ENCODE measurements at places on chromosomes 2 and 18. TPM values are rescaled to one million over a fixed set of nuclear protein-coding genes. Genes with fewer than 3 reads are reported as not detected.

- DNase-seq = no peak
These were observed 17.3 kb upstream of the MALT1 start for GRCh38 chr18:58653814-58654509.

GRCh38 chr2:161873707-161874106 is 200.3 kb downstream of the DPP4 start:
- DNase-seq = no peak

Gene ADI1
- total RNA-seq = 39.3 TPM

Gene HOXD8
- not detected for total RNA-seq

- no peak for DNase-seq
These were observed 819.9 kb downstream of the BCL11A start for GRCh38 chr2:59733567-59733930.

Gene IL36G
- not detected for total RNA-seq

Gene SLC5A7
- not detected for total RNA-seq

DNA sequence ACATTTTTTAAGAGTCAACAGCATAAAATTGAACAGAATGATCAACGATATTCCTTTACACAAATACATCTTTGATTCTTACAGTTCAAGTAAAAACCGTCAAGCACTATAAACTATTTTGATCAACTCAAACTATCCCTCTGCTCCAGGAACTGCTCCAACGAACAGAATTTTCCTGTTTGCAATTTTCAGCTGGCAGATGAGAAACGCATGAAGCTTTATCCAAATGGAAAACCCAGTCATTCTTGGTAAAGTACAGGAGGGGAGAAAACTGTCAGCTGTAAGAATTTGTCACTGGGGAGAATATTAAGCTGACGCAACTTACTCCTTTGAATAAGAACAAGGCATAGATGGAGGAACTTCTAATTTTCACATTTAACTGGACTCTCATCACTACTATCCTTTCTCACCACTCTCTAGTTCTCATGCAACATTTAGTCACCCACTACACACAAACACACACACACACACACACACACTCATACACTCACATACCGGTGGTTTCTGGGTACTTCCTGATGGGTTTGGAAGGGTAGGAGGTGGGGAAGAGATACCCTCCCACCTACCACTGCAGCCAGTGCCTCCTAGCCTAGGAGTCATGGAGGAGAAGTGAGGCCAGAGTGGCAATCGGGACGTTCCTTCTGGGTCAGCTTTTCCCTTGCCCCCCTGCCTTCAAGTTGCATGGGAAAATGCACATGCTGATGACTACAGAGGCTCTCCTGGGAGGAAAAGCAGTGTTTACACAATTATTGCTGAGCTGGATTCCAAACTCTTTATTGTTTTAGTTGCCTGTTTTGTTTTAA is 54.0 kb upstream of the SPATS2L start:
- DNase-seq = no peak

Gene CCDC141
- total RNA-seq = 34.4 TPM

Gene ANKRD30B
- total RNA-seq = not detected

Gene HSPE1
- total RNA-seq = 52.2 TPM

DNA sequence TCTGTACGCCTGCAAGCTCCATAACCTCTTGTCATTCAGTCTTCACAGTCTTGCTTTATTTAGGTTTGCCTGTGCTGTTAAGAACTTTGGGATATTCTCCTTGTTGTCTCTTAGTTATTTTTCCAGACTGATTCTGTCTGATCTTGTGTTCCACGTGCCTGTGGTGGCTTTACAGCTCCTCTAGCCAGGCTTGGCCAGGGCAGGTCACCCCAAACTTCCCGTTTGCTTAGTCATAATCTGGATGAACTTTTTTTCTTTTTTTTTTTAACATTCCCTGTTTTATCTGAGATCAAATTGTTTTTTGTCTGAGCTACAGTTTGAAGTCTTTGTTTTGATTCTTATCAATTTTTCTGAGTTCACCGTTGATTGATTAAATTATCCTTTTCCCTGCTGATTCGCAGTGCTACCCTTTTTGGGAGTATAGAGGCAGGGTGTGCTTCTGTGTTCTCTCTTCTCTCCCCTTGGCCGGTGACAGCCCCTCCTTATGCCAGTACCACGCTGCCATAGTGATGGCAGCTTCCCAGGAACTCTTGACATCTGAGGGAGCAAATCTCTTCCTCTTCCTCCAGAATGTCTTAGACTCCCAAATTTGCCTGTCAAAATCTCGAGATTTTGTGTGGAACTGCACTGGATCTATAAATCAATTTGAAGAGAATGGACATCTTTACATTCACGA is 2.5 kb downstream of the SP100 start:
- DNase-seq = no peak

Gene REG3G
- total RNA-seq = not detected

Gene IL1F10
- total RNA-seq = not detected

GRCh38 chr2:203185864-203186263 is 53.0 kb upstream of the CYP20A1 start:
- DNase-seq = no peak

DNA sequence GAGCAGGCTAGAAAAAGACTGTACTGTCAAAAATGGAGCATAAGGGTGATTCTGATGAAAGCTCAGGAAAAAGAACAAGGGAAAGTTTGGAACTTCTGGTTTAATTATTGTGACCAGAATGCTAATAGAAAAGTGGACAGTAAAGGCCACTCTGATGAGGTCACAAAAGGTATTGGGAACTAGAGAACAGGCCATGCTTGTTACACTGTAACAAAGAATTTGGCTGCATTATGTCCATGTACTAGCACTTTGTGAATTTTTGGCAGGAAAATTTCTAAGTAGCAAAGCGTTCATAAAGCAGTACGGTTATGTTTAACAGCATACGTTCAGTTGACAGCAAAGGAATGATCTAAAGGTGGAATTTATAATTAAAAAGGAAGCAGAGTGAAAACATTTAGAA is 418.6 kb downstream of the TRIB2 start:
- no peak for DNase-seq

- DNase-seq = no peak
These were observed 491.9 kb downstream of the IRS1 start for GRCh38 chr2:226307487-226308322.

GRCh38 chr2:233233618-233234230 is 17.7 kb upstream of the ATG16L1 start:
- no peak for DNase-seq

Gene BUB1
- 2.6 TPM for total RNA-seq

DNA sequence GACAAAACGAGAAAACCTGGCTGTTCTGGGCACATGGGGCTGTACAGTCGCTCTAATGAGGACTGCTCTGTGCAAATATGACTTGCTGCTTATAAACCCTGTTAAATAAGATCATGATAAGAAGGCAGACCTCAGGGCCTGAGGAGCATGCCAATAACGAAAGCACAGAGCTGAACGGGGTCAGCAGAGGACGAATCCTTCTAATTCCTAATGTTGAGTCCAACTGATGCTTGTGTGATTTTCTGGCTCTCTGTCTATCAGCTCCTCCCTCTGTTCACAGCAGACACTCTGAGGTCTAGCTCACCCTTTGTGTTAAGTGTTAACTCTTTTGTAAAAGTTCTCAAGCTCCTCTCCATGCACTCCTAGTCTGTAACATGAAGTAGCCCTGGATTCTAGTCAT is 167.2 kb upstream of the REV1 start:
- DNase-seq = no peak

Gene TUBA4B
- total RNA-seq = not detected

Gene DSC3
- not detected for total RNA-seq

Gene SLC25A52
- total RNA-seq = not detected

Gene ALPG
- not detected for total RNA-seq

Gene LIPT1
- total RNA-seq = 15.9 TPM

Gene SOS1
- 62.4 TPM for total RNA-seq

DNA sequence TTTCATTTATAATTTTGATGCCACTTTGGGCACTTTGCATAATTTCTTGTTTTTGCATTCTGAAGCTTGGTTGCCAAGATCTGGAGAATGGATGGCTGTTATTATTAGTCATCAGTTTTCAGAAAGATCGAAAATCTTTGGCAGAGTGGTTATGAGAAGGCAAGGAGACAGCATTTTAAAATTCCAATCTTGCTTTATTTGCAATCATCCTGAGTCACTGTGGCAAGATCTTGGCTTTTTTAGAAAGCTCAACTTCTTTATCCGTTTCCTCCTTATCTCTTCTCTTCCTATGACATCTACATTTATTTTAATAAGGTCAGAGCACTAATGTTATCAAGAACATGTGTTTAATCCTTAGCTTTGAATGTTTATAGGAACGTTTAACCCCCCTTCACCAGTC is 31.1 kb upstream of the EIF2AK3 start:
- no peak for DNase-seq

Gene PJVK
- 3.1 TPM for total RNA-seq

Gene PLGLB1
- 2.8 TPM for total RNA-seq

DNA sequence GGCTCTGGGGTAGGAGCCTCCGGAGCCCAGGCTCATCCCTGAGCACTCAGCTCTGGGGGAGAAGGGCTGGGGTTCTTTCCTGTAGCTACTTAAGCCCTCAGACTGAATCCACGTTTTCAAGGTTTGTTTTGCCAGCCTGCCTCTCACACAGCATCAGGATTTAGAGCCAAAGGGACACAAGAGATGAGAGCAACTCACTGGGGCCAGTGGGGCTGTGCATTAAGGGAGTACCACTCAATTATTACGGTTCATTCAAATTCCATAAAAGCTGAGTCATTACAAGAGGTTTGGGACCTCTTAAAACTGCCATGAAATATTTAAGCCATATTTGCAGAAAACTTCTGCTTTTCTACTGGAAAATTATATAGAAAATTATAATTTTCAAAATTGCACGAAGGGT is 17.1 kb upstream of the SNED1 start:
- no peak for DNase-seq

Gene COBLL1
- not detected for total RNA-seq

DNA sequence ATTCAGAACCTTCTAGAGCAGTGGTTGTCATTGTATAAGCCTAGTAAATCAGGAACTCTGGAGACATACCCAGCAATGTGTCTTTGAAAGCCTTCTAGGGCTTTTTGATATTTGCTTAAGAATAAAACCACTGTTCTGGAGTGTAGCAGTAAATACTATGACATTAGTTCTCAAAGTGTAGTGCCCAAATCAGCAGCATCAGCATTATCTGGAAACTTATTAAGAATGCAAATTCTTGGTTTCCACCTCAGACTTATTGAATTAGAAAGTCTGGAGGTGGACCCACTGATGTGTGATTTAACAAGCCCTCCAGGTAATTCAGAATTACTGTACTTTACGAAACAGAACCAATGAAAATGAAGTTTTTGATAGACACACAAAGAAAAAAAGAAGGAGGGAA is 509.7 kb downstream of the SUCLG1 start:
- DNase-seq = no peak

DNA sequence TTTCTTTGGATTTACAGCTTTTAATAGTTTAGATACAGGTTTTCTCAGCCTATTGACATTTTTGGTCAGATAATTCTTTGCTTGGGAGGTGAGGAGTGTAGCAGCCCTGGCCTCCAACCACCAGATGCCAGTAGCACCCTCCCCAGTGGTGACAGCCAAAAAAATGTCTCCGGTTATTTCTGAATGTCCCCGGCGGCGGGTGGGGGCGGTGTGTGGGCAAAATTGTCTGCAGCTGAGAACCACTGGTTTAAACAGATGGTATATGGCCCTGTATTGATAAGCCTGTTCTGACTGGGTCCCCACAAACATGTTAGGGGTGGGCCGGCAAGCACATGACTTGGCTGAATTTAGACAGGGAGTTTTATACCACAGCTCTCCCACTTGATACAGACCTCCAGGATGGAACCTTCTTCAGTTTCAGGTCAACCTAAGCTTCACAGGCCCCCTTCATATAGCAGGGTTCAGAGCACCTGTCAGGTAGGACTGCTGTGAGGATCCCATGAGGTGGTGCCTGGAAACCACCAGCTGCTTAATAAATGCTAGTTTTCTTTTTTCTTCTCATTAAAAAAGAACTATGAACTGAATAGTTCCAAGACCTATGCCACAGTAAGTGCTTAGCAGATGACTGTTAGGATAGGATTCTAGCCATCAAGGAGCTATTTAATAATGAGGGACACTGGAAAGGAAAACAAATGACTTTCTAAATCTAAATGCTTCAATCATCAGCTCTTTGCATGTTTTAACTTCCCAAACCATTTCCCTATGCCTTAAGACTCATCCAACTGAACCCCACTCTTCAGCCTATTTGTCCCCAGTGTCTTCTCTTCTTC is 18.1 kb downstream of the LPIN2 start:
- DNase-seq = peak; percentile 83

- no peak for DNase-seq
These were observed 473.0 kb upstream of the TNP1 start for GRCh38 chr2:217332866-217333265.

GRCh38 chr2:145811276-145812164 is 1291.6 kb upstream of the ZEB2 start:
- DNase-seq = no peak

Gene C2orf66
- not detected for total RNA-seq

DNA sequence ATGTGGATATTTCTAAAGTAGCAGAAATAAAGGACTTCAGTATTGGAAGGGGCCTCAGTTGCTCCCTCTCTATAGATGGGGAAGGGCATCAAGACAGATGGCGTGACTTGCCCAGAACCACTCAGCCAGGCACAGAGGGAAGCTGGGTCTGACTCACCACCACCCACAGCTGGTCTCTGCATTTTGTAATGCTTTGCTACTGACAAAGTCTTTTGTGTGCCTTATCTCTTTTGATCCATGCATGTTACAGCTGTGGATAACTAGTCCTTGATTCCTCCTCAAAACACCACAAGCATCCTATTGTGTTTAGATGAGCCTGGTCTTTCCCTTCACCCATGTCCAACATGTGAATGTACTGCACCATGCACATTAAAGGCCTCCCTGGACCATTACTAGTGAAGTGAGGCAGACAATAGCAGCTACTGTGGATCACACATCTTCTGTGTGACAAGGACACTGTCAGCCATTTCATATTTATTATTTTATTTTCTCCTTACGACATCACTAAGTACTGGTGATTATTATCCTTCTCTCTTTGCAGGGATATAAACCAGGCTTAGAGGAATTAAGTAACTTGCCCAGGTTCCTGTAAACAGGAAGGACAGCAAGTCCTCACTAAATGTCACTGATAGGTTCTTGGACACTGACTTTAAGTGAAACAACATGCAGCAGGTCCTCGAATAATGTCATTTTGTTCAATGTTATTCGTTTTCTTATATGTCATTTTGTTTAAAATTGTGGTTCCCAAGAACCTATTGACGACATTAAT is 29.6 kb upstream of the IL37 start:
- peak; percentile 36 for DNase-seq

DNA sequence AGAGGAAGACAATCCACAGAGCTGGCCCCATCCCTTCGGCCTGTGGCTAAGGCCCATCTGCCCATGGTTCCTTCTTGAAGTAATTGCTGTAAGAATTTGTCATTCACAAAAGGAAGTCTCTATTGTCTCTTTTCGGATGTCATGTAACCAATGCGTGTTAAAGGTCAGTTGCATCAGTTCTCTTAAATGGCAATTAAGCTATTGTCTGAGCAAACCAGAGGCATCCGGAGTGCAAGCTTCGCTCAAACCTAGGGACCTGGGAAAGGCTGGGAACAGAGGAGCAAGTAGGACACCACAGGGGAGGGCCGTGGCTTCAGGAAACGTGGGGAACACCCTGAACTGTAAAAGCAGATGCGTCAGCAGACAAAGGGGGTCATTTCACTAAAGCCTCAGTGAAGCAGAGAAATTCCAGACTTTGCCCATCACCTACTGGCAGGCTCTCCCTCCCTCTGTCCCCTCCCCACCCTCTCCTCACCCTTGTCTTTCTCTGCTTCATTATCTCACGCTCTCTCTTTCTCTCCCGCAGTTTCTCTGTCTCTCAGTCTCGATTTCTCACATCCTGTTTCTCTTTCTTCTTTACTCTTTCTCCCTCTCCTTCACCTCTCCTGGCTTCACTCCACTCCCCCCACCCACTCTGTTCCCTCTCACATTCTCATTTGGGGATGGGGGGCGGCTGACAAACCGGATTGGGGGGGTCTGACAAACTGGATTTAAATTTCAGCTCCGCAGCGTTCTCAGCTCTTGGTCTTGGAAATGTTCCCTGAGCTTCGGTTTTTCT is 204.6 kb upstream of the TNP1 start:
- no peak for DNase-seq

Measured in naive thymus-derived CD4-positive, alpha-beta T cell (primary cell).